ENCODE measurements at places on chromosomes 1 and 21. TPM values are rescaled to one million over a fixed set of nuclear protein-coding genes. Genes with fewer than 3 reads are reported as not detected.
A peak's percentile ranks its signal among the peaks of the same experiment; 100 is the strongest.

GRCh38 chr1:7300893-7301663 is 470.0 kb upstream of the VAMP3 start:
- no peak for DNase-seq

GRCh38 chr21:24045775-24046215 is 1561.5 kb downstream of the MRPL39 start:
- peak; percentile 42 for DNase-seq

GRCh38 chr21:38863843-38864363 is 58.2 kb downstream of the ETS2 start:
- DNase-seq, result no peak

DNA sequence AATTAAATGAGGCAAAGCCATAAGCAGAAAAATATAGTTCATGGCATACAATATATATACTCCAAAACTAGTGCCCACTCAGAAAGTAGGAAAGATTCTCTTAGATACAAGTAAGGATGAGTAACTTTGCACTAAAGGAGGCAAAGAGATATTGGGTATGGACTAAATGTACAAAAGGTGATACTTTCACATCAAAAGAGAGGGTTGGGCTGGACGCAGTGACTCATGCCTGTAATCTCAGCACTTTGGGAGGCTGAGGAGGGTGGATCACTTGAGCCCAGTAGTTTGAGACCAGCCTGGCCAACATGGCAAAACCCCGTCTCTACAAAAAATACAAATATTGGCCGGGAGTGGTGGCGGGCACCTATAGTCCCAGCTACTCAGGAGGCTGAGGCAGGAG is 6.7 kb downstream of the KYAT3 start:
- no peak for DNase-seq

GRCh38 chr1:211258310-211258755 is 833 bp upstream of the RCOR3 start:
- peak; percentile 71 for DNase-seq

GRCh38 chr1:78333502-78333901 is 157.3 kb upstream of the PTGFR start:
- no peak for DNase-seq

GRCh38 chr1:174726167-174726879 is 273.4 kb upstream of the CACYBP start:
- no peak for DNase-seq

DNA sequence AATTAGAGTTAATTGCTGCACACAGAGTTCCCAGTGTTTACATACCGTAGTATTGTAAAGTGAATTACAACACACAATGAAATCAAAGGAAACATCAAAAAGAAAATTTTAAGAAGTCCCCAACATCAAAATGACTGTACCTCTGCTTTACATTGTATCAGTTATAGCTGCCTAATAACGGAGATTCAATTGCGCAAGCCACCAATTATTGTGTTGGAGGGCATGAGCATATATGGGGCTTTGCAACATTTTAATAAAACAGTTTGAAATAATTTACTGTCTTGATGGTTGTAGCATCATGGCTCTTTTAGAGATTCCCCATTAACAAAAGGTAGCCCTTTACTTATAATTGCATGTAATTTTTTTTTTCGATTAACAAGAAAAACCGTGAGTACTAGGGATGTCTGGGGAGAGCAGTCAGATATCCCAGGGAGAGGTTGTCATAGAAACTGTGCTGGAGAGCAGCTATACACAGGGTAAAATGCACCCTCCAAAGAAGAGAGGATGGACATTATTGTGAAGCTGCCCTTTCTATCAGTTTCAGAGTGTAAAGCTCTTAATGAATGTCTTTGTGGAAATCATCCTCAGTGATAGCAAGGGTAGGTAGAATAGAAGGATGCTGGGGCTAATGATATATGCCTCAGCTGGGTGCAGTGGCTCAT is 55.9 kb upstream of the BTG3 start:
- no peak for DNase-seq

GRCh38 chr1:39788426-39788757 is 273 bp downstream of the BMP8B start:
- DNase-seq, result no peak

- DNase-seq, result no peak
Measured at GRCh38 chr1:21630571-21631343, 38.4 kb downstream of the RAP1GAP start.

- no peak for DNase-seq
Measured at GRCh38 chr21:27477296-27477695, 510.4 kb upstream of the ADAMTS5 start.

- no peak for DNase-seq
Measured at GRCh38 chr1:167158111-167158812, 62.4 kb upstream of the POU2F1 start.

DNA sequence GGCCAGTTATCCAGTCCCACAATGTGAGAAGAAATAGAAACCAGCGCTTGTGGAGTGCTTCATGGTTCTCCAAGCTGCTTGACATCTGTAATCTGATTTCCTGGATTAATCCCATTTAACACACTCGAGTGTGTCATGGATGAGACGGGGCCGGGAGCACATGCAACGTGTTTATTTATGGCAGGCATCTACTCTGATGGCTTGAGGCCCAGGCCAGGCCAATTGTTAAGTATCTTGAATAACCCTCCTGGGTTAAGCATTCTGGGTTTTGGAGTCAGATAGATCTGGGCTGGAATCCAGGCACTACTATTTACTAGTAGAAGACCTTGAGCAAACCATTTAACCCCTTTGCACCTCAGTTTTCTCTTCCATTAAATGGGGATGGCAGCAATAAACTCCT is 37.5 kb upstream of the LAPTM5 start:
- DNase-seq, result no peak

GRCh38 chr1:54229281-54229891 is 29.4 kb downstream of the MRPL37 start:
- DNase-seq, result no peak

GRCh38 chr1:34532113-34532512 is 222.7 kb upstream of the GJB5 start:
- no peak for DNase-seq

GRCh38 chr1:227794817-227795192 is 20.7 kb upstream of the PRSS38 start:
- DNase-seq, result no peak

DNA sequence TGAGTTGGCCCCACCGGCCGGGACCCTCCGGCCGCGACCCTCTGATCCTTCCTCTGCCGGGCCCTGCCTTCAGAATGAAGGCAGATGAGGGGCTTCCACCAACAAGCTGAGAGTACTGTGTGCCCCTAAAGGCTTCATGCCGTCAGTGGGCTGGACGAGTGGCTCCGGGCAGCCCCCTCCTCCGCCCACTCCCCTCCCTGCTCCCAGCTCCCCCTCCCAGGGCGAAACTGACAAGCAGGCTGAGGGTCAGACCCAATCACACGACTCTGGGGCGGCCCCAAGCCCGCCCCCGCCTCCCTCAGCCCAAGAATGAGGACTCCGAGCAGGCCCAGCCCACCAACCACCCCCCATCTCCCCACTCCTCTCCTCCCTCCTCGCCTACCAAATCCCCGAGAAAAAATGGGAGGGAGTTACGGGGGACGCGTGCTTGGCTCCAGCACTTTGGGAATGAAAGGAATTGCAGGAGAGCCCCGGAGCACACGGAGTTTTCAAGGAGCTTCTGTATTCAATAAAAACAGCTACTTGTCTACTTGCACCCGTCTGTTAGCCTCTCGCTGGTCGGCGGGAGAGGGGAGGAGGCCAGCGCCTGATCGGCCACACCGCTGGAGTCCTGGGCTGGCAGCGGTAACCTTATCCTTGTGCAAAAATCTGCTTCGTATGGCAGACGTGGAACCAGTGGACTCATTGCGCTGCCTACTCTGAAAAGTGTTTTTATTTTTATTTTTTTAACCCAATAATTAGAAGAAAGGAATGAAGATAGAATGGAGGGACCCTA is at the start of gene COL11A1:
COL11A1 (minus strand) TSS at position 147 of the 775 bp plus-strand sequence. CDS start 344 bp downstream, outside the sequence.
- peak; percentile 78 for DNase-seq

DNA sequence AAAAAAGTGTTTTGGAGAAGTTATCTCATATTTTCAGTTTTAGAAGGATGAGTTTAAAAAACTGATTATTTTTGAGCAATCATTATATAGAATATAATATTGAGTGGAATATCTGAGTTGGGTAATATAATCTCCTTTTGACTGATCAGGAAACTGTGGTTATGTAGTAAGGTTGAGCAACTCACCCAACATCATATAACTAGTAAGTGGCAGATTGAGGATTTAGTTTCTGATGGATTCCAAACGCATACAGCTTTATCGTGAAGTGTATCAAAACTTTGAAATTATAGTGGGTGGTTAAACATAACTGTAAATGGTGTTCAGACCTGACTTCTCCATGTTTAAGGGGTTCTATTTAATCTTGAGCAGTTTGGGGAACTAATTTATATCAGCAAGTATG is 98.6 kb downstream of the OLFM3 start:
- no peak for DNase-seq

- DNase-seq, result no peak
Measured at GRCh38 chr1:9621032-9621431, 30.5 kb upstream of the PIK3CD start.

- DNase-seq, result no peak
Measured at GRCh38 chr1:82549841-82550240, 749.1 kb downstream of the ADGRL2 start.

GRCh38 chr1:219373616-219373935 is 199.9 kb downstream of the LYPLAL1 start:
- no peak for DNase-seq

DNA sequence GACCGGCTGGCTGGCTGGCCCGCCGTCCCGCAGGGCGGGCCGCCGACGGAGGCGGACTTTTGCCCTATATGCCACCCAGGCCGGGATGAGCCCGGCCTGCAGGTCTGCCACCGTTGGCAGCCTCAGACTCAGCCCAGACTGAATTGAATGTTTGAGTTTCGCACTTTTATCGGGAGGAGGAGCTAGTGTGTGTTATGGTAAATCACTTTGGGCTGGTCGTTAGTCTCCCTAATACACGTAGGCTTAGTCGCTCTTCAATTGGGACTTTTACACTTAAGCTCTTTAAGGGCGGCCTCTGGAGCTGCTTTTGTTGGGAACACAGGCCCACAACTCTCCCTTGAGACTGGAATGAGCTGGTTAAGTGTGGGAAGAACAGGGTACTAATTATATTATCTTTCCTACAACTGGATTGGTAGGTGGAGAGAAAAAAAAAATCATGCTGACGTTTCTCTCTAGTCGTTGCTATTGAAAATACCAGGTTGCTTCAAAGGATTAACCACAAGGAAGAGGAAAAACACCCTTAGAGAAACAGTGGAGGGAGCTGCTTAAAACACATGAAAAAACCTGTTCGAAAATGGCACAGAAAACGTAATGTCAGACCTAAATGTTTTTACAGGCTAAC is 1.4 kb upstream of the IRF2BP2 start:
- DNase-seq, result no peak

DNA sequence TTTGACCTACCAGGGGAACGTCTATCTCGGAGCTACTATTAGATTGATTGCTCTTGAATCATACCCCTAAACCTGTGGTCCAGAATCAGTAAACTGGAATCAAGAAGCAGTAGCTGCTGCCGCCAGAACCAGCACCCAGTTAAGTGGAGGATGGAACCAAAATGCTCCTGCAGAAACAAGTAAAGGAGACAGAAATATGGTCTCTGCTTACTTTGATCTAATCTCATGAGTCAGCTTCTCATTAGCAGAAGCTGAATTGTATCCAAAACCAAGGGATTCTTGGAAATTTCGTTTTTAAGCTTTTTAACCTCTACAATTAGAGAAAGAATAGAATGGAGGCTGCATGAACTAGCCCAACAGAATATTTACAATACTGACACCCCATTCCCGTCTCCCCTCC is 42.6 kb upstream of the PIGV start:
- DNase-seq, result no peak

- no peak for DNase-seq
Measured at GRCh38 chr1:62362926-62363325, 43.7 kb upstream of the KANK4 start.

DNA sequence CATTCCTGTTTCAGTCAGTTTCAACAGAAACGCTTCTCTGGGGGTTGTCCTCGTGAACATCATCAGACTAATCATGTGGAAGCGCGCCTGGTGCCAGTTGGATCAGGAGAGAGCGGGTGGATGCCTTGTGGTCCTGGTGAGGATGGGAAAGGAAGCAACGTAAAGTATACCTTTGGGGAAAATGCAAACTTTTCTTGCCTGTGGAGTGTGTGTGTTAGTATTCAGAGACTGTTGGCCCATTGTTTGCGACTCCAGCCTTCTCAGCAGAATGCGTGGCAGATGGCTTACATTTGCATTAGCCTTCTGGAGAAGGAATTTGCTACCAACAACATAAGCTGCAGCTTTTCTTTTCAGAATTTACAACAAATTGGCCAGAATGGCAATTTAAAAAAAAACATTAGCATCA is 173.9 kb downstream of the RWDD3 start:
- DNase-seq, result peak; percentile 31

DNA sequence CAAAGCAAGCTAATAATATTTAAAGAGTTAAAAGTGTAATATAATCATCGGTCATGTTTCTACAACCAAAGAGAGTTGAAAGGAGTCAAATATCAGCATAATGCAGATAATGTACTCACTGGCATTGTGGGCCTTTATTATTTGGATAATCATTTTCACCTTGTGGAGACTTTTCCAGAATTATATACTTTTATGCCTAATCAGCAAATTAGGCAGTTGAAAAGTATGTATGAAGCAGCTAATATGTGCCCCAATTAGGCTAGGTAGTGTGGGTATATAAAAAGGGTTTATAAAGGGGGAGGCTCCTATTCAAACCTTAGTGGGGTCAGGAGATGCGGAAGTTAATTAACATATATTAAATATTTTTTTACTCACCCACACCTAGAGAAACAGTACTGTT is 102.8 kb upstream of the HNRNPU start:
- no peak for DNase-seq

- no peak for DNase-seq
Measured at GRCh38 chr1:81832573-81832972, 31.8 kb downstream of the ADGRL2 start.

GRCh38 chr1:96804648-96805047 is 83.1 kb downstream of the PTBP2 start:
- DNase-seq, result no peak

- no peak for DNase-seq
Measured at GRCh38 chr1:77413541-77414335, 131.9 kb downstream of the AK5 start.

The TRIM63 gene
- not detected for total RNA-seq

The TIE1 gene
- 2.2 TPM for total RNA-seq

The TEX38 gene
- not detected for total RNA-seq

The OR2T2 gene
- not detected for total RNA-seq

The CFH gene
- total RNA-seq, result not detected

The NR1I3 gene
- not detected for total RNA-seq

The INSRR gene
- total RNA-seq, result not detected
